Colonic mucosa (tissue), 4 donors: ENCODE measurements at places on chromosomes 4 and X. TPM values are rescaled to one million over a fixed set of nuclear protein-coding genes. Genes with fewer than 3 reads are reported as not detected.

Gene SPINK2
- 0.96 TPM for total RNA-seq

DNA sequence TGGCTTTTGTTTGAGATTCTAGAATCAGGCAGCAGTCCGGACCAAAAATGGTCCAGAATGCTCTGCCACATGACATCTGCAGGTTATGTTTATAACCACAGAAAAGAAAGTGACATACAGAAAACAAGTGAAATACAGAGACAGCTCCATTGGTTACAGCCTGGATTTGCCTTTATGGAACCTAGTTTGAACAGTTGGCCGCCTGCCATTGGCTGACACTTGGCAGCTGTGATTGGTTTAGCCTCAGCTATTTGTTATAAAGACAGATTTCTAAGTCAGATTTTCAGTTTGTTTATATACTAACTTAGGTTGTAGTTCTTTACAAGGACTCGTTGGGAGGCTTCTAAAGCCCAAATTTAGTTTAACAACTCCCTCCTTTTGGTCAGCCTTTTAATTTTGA, 40.8 kb upstream of the IL9R start:
- DNase-seq: no peak

Gene CYBB
- total RNA-seq: 7.7 TPM

DNA sequence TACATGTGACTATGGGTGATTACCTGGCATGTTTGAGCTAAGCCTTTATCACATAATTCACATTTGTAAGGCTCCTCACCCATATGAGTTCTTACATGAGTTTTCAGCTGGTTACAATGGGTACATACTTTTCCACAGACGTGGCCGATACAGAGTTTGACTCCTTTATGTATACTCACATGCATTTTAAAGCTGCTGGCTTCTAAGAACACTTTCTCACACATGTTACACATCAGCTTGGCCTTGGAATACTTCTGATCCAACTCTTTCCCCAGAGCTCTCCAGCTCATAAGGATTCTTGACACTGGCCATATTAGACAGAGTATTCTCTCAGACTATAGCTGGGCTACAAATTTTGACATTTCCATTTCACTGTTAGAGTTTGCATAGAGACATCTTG, 66.3 kb downstream of the TAB3 start:
- no peak for DNase-seq

DNA sequence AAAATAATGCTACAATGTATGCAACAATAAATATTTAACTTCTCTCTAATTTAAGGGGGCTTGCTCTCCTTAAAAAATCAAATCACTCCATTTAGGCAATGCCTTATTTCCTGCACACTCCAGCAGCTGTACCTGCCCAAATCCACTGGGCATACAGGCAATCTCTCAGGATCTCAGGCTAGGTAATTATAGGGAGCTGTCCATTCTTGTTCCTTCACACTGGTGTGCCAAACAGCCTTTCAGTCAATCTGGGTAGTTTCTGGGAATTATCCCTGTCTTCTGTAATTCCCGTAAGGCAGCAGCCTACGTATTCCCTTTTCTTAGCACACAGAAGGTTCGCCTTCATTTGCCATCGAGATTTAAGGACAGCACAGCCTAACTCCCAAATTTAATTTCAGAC, 922.6 kb upstream of the SLIT2 start:
- DNase-seq: no peak

DNA sequence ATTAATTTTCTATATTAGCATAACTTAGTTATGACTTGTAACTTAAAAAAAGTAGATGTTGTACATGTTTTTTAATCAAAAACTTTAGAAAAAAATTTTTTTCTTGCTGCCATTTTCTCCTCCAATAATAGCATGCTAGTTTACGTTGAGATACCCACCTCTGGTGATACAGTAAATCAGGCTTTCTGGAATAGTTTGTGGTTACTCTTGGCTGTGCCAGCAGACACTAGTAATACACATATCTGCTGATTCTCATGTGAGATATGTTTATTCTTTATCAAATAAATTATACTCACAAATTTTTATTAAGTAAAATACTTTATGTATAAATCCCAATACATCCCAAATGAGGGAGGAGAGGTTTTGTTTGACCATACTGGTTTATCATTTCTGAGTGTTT, 117.3 kb downstream of the KLHL8 start:
- no peak for DNase-seq

GRCh38 chrX:148466292-148466691, 34.1 kb upstream of the AFF2 start:
- no peak for DNase-seq

Gene NMU
- 1.9 TPM for total RNA-seq

GRCh38 chr4:122384245-122384644, 5.4 kb downstream of the ADAD1 start:
- DNase-seq: no peak

- DNase-seq: no peak
These were observed 172.6 kb downstream of the FHIP1A start for GRCh38 chr4:151581570-151581969.

GRCh38 chrX:18886344-18887161, 97.4 kb downstream of the PHKA2 start:
- DNase-seq: peak; percentile 85

Gene FGFR3
- total RNA-seq: 32.3 TPM

DNA sequence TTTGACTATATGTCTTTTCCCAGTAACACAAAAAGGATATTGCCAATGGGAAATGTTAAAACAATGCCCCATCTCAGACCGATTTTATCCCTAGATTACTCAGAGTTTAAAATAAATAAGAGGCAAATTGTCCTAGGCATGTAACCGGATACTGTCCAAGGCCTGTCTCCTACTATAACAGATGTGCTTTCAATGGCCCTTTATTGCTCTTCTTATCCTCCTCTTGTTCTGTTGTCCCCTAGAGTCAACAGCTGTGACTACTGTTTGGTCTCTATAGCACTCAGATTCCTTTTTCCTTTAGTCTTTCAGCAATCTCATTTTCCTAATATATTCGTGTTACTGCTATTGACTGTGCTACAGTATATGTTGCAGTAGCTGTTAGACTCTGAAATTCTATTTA, 66.8 kb upstream of the PLS3 start:
- no peak for DNase-seq

Gene DIPK2B
- total RNA-seq: 2.5 TPM

DNA sequence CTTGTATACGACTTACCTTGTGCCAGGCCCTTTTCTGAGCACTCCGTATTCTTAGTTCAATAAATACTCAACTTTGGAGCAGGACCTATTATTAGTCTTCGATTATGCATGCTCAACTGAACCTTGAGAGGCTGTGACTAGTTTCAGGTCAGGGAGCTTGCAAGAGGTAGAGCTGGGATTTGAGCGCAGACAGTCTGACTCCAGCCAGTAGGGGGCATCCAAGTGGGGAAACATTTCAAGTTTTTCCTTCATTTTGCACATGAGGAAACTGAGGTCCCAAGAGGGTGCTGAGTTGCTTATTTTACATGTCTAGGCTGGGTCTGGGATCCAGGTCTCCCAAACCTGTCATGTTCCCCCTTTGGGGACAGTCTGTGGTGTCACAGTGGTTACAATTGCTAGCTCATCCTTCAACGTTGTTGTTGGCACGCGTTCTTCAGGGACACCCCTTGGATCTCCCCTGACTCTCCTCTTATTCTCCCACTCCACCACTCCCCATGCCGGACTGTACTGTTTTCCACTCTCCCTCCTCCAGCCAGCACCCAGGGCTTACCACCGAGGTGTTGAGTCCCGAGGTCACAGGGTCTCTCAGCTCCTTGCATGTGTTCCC, 6.7 kb upstream of the PRICKLE3 start:
- peak; percentile 56 for DNase-seq

DNA sequence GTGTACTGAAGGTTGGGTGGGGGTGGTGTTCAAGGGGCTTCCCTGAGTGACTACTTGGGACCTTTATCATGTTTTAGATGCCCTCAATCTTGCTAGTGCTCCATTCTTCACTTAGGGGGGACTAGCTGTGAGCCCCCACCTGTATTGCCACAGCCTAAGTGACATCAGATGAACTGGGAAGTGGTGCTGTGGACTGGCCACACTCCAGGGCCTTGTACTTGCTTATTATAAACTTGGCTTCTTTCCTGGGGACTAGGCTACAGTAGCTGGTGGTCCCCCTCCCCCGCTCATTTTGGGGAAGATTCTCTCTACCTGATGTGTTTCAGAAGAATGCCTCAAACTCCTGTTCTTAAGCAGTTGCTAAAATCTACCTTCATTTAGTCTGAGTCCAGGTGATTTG, 46.7 kb upstream of the WDR1 start:
- DNase-seq: no peak

DNA sequence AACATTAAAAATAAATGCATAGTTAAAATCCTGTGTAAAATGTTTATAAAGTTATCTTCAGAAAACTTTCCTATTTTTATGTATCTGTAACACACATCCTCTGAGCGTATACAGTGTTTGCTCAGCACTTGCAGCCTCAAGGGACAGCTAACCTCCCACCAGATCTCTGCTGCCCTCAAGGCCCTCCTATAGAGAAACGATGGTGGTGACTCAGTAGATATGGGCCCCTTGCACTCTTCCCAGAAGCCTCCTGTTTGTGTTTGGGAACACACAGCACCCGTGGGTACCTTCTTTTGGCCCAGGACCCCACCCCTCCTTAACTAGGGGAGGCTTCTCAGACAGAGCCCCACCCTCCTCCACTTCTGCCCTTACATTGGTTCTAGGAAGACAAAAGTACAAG, 26.7 kb downstream of the PJA1 start:
- no peak for DNase-seq

GRCh38 chr4:85787133-85787532, 312.2 kb downstream of the ARHGAP24 start:
- no peak for DNase-seq

GRCh38 chr4:96009427-96010119, 169.7 kb downstream of the PDHA2 start:
- DNase-seq: no peak

DNA sequence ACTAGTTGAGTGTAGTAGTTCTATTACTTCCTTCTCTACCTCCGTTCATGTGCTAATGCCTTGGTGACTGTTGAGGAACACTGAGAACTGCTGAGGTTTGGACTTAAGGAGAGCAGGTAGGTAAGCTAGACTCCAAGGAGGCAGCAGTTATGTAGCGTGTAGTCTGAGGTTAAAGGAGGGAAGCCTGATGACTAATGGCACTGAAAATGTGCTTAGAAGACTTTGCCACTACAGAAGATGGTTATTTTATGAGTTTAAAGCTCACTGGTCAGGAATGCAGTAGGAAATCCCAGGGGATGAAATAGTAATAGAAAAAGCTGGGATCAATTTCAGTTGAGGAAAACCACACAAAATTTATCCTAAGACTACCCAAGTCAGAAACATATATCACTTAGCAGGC, 1077.3 kb downstream of the RAPGEF2 start:
- no peak for DNase-seq

- no peak for DNase-seq
These were observed 35.8 kb upstream of the FAM9C start for GRCh38 chrX:13080128-13080795.

Gene S100G
- not detected for total RNA-seq

DNA sequence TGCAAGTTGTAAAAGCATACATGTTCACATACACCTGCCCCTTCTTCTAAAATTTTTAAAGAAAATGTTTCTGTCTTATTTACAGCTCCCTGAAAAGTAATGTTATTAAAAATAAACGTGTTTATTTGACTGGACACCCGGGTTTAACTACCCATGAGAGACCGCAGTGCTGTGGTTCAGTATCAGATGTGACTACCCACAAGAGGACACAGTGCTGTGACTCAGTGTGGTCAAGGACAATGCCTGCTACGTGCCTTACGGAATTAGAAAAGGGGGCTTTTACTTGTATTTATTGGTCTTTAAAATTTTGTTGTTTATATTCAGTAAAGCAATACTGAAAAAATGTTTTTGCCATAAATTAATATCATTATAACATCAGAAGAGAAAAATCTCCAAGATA, 641.4 kb downstream of the TRIML1 start:
- no peak for DNase-seq

Gene METTL14
- 34.1 TPM for total RNA-seq

Gene MAGEB10
- not detected for total RNA-seq

Gene SPANXA2
- total RNA-seq: not detected

- no peak for DNase-seq
These were observed 111.1 kb downstream of the NFKB1 start for GRCh38 chr4:102612210-102612609.
